ENCODE measurements at places on chromosomes 4 and X.

- no peaks in the 10 kb centered on the region for H3K27me3 ChIP-seq
- no peaks in the 10 kb centered on the region for H3K4me1 ChIP-seq
- H3K27ac ChIP-seq = no peak overlapping the region
- H3K36me3 ChIP-seq = no peaks in the 10 kb centered on the region
- no peak for DNase-seq
- H3K4me3 ChIP-seq = no peak overlapping the region
These were observed 155.0 kb downstream of the RELL1 start for GRCh38 chr4:37531151-37531550.

DNA sequence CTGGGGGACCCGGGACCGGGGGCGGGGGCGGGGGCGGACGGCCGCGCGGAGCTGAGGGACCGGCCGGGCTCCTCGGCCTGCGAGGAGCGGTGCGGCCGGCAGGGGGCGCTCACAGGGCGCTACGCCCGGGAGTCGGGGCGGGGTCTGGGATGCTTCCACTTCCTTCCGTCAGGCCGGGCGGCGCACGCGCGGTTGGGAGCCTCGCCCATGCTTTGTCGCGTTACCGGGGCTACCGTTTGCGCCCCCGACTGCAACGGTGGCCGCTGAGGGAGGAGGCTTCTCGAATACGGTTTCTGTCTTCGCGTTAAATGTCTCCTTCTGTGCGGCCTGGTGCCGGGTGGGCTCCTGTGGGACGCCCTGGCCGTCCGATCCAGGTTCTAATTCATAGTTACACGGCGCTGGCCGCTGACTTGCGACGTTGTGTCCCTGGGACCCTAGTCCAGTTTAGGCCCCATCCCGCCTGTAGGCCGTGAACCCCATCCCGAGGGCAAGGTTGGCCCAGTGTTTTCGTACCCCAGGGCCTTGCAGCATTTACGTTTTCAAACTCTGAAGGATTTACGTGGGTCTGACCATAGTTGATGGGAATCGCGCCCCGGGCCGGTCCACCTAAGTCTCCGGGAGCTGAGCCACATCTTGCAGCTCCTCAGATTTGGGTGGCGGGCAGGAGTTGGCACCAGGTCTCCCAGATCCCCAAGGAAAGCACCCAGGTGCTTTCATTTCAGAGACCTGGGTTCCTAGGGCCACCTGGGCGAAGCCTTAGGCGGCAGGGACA is 549 bp downstream of the MSL3 start:
- DNase-seq = peak; percentile 41
- H3K4me1 ChIP-seq = no peaks in the 10 kb centered on the region
- no peaks in the 10 kb centered on the region for H3K27me3 ChIP-seq
- H3K4me3 ChIP-seq = peak overlapping the region; percentile 86

GRCh38 chr4:48484494-48485168 is 1.5 kb downstream of the SLC10A4 start:
- peaks cover 10% of the 10 kb centered on the region for H3K27me3 ChIP-seq
- H3K27ac ChIP-seq = no peak overlapping the region
- H3K4me1 ChIP-seq = peaks cover 14% of the 10 kb centered on the region
- DNase-seq = no peak
- H3K36me3 ChIP-seq = no peaks in the 10 kb centered on the region
- H3K4me3 ChIP-seq = no peak overlapping the region

- no peaks in the 10 kb centered on the region for H3K36me3 ChIP-seq
- no peaks in the 10 kb centered on the region for H3K27me3 ChIP-seq
- no peak overlapping the region for H3K27ac ChIP-seq
- H3K4me1 ChIP-seq = no peaks in the 10 kb centered on the region
- no peak for DNase-seq
These were observed 1047.7 kb upstream of the GRID2 start for GRCh38 chr4:91256043-91256442.

- H3K4me1 ChIP-seq = peaks cover 3% of the 10 kb centered on the region
- H3K27me3 ChIP-seq = no peaks in the 10 kb centered on the region
- no peak overlapping the region for H3K4me3 ChIP-seq
- H3K36me3 ChIP-seq = no peaks in the 10 kb centered on the region
These were observed 83.3 kb upstream of the HELT start for GRCh38 chr4:184934961-184935360.

DNA sequence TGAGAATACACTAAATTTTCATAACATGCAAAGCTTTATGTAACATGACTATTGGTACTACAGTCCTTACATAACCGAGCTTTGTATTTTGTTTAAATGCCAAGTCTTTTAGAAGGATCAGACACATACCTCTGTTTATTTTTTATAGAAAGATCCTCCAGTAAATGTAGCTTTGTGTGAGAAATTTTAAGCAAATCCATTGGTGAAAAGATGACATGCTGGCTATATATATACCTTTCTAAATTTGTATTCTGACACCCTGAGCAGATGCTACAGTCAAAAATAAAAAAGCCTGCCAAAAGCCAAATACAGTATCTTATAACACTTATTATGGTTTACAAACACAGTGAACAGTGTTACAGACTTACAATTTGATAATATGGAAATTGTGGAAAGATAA is at the start of gene YIPF7:
Gene YIPF7 (minus strand): TSS at position 201 of the 400 bp plus-strand sequence. CDS start 1,525 bp downstream, outside the sequence.
- H3K36me3 ChIP-seq = no peaks in the 10 kb centered on the region
- H3K4me3 ChIP-seq = no peak within 1 kb of the TSS
- H3K27me3 ChIP-seq = no peaks in the 10 kb centered on the region
- no peak for DNase-seq
- no peak within 1 kb of the TSS for H3K27ac ChIP-seq

DNA sequence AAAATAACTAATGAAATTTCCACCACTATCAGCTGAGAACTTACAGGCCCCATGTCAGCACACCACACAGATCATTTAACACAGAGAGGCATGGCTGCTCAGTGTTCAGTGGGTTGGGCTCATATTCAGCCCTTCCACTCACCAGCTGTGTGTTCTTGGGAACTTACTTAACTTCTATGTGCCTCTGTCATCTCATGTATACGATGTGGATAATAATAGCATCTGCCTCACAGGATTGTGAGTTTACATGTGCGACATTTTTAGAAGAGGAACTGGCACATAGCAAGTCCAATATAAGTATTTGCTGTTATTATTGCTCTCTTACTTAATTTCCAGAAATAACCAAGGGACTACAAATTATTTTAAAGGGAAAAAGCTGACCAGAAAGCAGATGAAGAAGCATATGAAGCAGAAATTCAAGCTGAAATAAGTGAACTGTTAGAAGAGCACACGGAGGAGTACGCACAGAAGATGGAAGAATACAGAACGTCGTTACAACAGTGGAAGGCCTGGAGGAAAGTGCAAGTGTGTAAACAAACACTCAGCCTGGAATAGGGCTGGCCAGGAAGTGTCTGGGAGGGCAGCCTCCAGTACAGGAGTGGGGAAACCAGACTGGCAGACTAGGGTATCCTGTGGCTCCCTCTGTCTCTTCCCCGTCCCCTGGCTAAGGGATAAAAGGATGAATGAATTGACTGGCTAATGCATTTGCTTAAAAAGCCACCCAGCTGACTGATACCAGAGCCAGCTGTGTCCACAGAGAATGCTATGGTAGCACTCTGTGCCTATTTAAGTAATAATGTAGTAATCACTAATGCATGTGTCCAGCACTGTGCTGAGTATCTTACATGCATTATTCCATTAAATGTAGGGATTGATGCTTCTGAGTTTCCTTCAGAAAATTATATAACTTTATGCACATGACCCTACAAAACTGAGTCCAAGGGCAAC is 67.1 kb downstream of the CC2D2A start:
- DNase-seq = no peak
- peak overlapping the region; percentile 15 for H3K27ac ChIP-seq
- peaks cover 7% of the 10 kb centered on the region for H3K36me3 ChIP-seq
- H3K4me3 ChIP-seq = no peak overlapping the region

- no peak overlapping the region for H3K27ac ChIP-seq
- no peak for DNase-seq
- H3K27me3 ChIP-seq = no peaks in the 10 kb centered on the region
These were observed 147.0 kb downstream of the AFAP1 start for GRCh38 chr4:7792616-7793015.

- no peaks in the 10 kb centered on the region for H3K36me3 ChIP-seq
- no peak for DNase-seq
- no peak overlapping the region for H3K4me3 ChIP-seq
- H3K4me1 ChIP-seq = no peaks in the 10 kb centered on the region
- no peaks in the 10 kb centered on the region for H3K27me3 ChIP-seq
These were observed 280.7 kb upstream of the KLHL4 start for GRCh38 chrX:87236830-87237440.

DNA sequence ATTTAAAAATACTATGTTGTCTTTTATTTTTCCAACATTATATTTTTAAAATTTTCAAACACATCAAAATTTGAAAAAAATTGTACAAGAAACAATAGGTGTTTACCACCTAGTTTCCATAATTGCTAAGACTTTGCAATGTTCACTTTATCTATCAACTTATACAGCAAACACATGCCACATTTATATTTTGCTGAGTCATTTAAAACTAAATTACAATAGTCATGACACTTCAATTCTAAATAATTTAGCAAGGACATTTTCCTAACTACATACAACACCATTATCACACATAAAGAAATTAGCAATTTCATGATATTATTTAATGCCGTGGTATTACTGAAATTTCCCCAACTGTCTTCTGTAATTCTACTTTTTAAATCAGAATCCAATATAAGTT is 600.4 kb upstream of the CPXCR1 start:
- H3K4me1 ChIP-seq = no peaks in the 10 kb centered on the region

GRCh38 chr4:140004922-140005627 is 148.9 kb downstream of the MAML3 start:
- DNase-seq = no peak
- no peaks in the 10 kb centered on the region for H3K27me3 ChIP-seq
- H3K36me3 ChIP-seq = no peaks in the 10 kb centered on the region
- no peak overlapping the region for H3K27ac ChIP-seq
- H3K4me1 ChIP-seq = no peaks in the 10 kb centered on the region
- peak overlapping the region; percentile 70 for H3K4me3 ChIP-seq

GRCh38 chrX:11190745-11191510 is 79.8 kb downstream of the HCCS start:
- H3K4me1 ChIP-seq = peaks cover 15% of the 10 kb centered on the region
- H3K36me3 ChIP-seq = no peaks in the 10 kb centered on the region
- no peak for DNase-seq

DNA sequence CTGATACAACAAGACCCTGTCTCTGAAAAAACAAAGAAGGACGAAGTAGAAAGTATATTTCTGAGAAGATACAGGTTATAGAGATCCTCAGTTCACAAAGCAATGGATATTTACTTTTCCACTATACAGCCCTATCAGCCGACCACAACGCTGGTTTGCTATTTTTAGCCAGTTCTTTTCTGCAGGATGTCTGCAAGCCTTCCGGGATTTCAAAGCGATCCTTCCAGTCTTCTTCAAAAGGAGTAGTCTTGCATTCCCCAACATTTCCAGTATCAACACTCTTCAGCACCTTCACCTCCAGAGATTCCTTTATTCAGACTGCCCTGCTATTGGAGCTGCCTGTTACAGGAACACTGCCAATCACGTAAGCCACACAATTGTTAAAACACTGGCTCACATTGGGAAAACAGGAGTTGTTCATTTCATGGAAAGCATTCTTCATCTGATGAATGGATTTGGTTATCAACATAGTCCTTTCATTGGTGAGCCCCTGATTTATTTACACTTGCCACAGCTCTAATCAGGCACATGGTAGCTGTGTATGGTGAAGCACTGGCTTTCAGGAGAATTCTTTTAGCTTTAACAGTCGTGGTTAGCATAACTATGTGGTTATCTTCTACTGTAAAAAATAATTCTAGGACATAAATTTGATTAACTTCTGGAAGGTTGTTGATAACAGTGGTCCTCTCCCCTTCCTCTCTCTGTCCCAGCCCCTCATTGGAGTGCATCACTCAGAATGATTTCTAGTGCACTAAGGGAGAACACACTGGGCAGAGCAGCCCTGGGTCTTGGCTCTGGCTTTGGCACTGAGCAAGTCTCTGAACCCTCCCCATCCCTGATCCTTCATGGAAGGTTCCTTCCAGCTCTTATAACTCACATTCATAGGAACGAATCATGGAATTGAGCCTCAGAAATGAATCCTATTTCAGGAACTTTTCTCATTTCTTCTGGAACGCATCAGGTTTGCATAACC is 109.9 kb upstream of the SORBS2 start:
- no peak overlapping the region for H3K27ac ChIP-seq
- H3K4me3 ChIP-seq = peak overlapping the region; percentile 57
- peaks cover 14% of the 10 kb centered on the region for H3K4me1 ChIP-seq
- no peaks in the 10 kb centered on the region for H3K27me3 ChIP-seq

GRCh38 chr4:181204109-181204508 is 1039.1 kb upstream of the TENM3 start:
- no peak overlapping the region for H3K27ac ChIP-seq
- no peaks in the 10 kb centered on the region for H3K27me3 ChIP-seq
- no peaks in the 10 kb centered on the region for H3K36me3 ChIP-seq
- H3K4me1 ChIP-seq = no peaks in the 10 kb centered on the region

- H3K4me1 ChIP-seq = no peaks in the 10 kb centered on the region
- no peak for DNase-seq
- H3K27me3 ChIP-seq = no peaks in the 10 kb centered on the region
- no peak overlapping the region for H3K4me3 ChIP-seq
- H3K27ac ChIP-seq = no peak overlapping the region
These were observed 27.4 kb upstream of the ARX start for GRCh38 chrX:25043192-25043591.
